T follicular helper cell (primary cell): ENCODE measurements at places on chromosomes 7 and 10.

DNA sequence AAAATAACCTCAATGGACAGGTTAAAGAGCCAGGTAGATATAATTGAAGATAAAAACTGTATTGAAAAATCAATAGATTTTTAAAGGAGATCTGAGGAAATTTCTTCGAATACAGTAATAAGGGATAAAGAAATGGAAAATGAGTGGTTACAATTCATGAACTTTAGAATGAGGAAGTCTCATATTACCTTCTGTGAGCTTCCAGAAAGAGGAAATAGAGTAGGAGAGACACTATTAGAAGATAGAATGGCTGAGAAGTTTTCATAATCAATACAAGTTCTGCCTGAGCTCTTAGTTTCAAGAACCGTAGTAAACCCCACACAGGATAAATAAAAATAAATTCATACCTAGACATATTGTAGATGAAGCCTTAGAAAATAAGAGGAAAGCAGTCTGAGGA is 11.5 kb downstream of the SDK1 start:
- DNase-seq, result no peak

DNA sequence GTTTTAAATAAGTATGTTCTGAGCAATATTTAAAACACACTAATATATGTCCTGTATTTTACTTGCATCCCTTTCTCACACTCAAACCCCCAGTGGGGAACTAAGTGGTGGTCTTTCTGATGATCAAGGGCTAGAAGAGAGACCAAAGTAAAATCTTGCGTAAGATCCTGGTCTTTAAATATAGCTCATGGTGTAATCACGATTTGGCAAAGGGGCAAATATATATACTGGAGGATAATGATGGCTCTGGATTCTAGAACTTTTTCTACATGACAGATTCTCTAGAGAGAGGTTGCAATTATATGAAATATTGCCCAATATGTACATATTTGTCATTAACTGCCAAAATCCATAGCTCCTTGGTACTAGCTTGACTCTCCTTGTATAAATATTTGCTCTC is 438.3 kb downstream of the NXPH1 start:
- DNase-seq, result no peak

- DNase-seq, result no peak
These were observed 21.1 kb upstream of the PFKP start for GRCh38 chr10:3046210-3046779.

GRCh38 chr10:59524348-59524747 is 162.0 kb upstream of the FAM13C start:
- no peak for DNase-seq

- no peak for DNase-seq
These were observed 58.4 kb downstream of the MGMT start for GRCh38 chr10:129525401-129525801.

DNA sequence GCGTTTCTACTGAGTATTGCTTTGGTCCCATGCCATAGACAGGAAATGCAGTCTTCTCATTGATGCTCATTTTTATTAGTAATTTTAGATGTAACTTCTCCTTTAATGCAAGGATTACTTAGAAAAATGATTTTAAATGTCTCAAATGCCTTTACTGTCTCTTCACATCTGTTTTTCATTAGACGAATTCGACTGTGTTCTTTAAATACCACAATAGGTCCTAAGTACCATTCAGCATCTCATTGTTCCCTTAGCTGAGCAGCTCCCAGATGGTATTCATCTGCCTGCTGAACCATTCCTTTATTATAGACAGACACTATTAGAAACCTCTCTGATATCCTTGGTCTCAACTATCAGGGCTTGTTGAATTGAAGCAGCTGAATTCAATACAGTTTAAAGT is 113.6 kb downstream of the LSMEM1 start:
- DNase-seq, result no peak

DNA sequence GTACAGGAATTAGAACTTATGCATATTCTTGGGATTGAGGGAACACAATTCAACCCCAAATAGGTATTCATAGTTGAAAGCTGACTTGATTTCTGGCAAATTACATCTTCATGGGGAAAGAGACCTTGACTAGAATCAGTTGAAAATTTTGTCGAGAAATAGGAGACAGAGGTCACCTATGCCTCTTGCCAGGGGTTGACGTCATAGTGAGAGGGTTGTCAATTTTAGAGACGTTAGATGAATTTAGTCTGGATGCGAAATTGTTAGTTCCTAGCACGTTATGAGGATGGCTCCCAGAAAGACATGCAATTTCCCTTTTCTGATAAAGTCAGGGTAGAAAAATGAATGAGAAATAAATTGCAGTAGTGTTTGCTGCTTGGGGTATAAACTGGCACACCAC is 59.3 kb downstream of the SEC61G start:
- DNase-seq, result no peak

GRCh38 chr7:99331002-99331401 is 5.3 kb downstream of the ARPC1A start:
- DNase-seq, result no peak

DNA sequence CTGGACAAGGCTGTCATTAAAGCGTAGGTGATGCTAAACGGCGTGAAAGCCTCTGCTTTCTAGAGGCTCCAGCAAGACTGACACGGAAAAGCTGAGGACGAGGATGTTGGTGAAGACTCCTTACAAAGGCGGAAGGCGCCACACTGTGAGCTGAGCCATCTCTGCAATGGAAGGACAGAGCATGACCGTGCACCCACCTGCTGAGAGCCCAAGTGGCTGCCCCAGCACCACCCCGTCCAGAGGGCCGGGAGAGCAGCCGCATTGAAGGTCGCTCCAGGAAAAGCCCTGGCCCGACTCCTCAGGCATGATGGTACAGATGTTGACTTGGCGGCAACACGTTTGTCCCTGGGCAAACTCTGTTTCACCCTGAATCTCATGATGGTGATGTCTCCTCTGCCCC is 492.7 kb downstream of the DNAJB6 start:
- DNase-seq, result no peak

DNA sequence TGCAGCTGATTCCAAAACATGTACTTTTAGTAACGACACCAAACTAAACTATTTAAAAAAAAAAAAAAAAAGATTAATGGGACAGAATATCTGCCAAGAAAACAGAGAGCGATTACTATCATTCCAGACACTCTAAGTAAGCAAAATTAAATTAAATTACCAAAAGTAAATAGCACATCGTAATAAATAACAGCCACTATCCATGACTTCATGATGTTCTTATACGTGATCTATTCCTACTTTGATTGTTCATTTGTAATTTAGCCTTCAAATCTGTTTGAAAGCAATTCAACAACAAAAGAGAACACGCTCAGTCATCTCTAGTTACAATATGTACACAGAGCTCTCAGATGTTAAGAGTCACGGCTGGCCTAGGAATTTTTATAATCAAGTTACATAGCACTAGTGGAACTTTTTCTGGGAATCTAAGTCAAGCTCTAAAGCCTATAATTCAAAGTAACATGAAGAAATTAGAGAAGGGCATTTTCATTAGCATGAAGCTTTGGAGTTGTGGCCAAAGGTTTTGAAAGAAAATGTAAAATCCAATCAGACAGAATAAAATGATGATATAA is 241.7 kb upstream of the NEBL start:
- DNase-seq, result no peak

DNA sequence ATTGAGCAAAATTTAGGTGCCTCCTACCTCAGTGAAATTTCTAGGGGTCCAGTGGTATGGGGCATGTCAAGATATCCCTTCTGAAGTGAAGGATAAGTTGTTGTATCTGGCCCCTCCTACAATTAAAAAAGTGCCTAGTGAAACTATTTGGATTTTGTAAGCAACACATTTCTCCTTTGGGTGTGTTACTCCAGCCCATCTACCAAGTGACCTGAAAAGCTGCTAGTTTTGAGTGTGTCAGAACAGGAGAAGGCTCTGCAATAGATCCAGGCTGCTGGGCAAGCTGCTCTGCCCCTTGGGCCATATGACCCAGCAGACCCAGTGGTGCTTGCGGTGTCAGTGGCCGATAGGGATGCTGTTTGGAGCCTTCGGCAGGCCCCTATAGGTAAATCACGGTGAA is 46.0 kb downstream of the PTPRE start:
- DNase-seq, result no peak

- DNase-seq, result no peak
These were observed 114.9 kb upstream of the NANOS1 start for GRCh38 chr10:118914629-118915028.

GRCh38 chr7:135169141-135169963 is 1.2 kb downstream of the CYREN start:
- DNase-seq, result peak; percentile 40

GRCh38 chr7:40644454-40645188 is 509.8 kb downstream of the SUGCT start:
- no peak for DNase-seq

- no peak for DNase-seq
These were observed 145.6 kb downstream of the GLCCI1 start for GRCh38 chr7:8114175-8114574.

DNA sequence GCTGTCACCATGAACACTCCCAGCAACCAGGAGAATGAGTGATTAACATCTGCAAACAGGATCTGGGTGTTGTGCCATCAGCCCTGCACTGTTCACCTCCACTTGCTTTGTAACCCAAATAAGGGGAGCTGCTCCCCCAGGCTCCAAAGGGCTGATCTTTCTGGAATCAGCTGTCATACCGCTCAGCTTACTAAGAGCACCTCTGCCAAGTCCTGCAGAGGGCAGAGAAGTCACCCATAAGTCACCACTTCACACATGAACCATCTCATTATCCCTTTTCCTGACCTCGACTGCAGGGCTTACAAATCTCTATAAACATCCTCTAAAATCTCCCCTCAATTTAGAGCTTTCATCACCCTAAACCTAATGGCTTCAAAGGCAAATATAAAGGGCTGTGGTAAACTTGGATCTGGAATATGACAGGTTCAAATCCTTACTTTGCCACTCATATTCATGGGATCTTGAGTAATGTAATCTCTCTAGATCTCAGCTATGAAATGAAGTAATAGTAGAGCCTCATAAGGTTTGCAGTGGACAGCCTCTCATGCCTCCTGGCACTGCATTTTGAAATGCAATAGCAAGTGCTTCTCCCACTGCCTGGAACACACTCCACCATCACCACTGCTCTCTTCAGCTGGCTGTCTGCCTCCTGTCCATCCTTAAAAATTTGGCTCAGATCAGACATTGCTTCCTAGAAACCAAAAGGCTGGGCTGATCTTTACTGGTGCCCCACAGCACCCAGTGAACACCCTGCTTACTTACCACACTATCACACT is 38.8 kb downstream of the ERLIN1 start:
- DNase-seq, result no peak

DNA sequence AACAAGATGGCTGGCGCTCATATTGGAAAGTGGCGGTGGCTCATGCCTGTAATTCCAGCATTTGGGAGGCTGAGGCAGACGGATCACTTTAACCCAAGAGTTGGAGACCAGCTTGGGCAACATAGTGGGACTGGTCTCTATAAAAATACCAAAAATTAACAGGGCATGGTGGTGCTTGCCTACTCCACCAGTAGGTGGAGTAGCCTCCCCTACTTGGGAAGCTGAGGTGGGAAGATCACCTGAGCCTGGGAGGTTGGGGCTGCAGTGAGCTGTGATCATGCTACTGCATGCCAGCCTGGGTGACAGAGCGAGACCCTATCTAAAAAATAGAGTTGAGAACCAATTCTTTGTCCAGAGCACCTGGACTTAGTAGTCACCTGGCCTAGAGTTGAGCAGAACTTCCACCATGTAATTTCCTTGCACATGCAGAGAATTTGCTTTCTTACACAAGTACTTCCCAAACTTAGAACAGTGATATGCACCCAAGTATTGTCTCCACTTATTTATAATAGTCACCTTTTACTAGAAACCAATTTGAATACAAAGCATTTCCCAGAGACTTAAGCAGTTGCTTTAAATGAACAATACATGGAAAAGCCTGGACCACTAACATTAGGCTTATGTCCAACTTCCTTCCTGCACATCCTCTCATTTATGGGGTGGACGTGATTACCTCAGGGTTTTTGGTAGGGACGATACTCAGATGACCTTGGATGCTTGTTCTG is 15.9 kb downstream of the LAMB4 start:
- DNase-seq, result no peak

DNA sequence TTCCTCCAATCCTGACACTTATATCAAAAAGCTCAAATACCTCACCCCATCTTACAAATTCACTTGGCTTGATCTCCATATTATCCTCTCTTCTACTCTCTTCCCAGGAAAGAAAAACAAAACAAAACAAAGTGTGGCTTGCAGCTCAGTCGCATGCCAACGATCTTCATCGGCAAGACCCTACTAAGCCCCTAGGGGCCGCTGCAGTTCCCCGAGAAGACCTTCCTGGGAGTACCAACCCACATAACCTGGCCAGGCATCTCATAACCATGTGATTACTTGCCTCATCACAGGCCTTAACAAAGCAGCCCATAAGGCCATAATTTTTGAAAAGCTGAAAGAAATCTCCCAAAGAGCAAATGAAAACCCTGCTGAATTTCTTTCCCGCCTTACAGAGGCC is 103.7 kb downstream of the ZNF92 start:
- DNase-seq, result no peak

- no peak for DNase-seq
These were observed 219.5 kb upstream of the CSTF2T start for GRCh38 chr10:51918884-51919325.

- no peak for DNase-seq
These were observed 2.8 kb downstream of the JAKMIP3 start for GRCh38 chr10:132068431-132069121.

DNA sequence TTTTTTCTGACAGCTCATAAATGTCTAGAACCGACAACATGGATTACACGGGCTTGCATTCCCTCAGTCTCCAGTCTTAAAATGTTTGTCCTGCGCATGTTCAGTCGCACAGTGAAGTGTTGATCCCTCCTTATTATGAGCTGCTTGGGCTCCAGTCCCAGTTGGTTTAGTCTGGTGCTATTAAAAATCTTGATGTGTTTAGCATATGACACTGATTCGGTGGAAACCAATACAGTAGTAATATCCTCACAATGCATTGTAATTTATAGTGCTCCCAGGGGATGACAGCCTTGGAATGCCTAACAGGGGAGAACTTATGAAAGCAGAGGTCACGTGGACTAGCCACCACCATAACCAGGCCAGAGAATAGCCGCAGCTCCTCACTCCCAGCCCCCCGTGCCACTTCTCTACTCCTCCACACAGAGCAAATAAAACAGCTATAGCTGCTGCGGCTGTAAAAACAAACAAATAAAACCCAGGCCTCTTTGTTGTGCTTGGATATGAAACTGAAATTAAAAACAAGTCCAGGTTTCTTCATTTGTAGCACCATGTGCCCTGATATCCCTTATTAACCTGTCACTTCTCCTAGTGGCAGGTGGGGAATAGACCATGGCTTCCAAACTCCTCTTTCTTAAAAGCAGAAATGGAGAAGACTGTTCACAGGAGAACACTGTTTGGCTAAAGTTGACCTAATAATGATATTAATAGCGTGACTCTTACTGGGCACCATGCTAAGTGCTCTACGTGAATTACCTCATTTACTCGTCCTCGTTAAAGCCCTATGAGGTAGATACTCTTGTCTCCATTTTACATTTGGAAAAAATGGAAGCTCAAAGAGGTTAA is 7.7 kb downstream of the DPCD start:
- DNase-seq, result no peak

DNA sequence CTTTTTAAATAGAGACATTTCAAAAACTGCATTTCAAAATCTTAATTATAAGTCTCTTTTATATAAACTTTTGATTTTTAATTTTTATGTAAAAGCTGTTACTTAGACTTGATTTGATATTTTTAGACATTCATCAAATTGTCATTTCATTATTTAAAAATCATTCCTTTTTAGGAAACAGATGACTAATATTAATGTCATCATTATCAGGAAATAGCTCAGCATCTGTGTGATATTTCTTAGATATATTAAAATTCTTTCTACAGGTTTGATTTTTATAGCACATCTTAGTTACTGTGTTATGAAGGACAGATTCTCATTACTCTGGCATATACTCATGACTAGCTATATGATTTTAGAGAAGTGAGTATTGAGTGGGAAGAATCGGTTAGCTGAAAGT is 17.2 kb downstream of the RUNDC3B start:
- DNase-seq, result no peak
